ENCODE measurements at places on chromosomes 3 and 15.

DNA sequence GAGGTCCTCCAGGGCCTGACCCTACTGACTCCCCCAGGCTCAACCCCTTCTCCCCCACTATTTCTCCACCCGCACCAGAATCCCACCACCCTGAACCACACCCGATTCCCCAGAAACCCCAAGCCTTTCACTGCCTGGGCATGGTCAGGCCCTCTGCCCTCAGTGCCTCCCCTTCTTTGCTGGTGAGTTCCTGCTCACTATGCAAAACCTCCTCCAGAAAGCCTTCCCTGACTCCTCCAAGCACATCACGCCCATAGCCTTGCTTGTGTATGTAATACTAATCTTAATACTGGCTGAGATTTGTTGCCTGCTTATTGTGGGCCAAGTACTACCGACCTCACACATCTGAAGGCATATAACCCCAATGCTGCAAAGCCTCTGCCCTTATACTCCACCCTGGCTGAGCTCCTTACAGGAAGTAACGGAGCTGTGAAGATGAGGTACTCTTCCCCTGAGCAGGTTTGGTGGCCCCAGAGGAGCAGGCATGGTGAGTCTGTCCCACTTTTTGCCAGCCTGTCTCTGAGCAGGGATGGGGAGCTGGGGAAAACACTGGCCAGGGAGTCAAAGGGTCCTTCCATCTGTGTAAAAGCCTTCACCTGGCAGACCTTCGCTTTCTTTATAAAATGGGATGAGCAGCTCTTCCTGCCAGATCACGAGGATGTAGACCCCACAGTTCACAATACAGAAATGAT lies 9.5 kb downstream of the RAB6B start:
- DNase-seq: no peak

DNA sequence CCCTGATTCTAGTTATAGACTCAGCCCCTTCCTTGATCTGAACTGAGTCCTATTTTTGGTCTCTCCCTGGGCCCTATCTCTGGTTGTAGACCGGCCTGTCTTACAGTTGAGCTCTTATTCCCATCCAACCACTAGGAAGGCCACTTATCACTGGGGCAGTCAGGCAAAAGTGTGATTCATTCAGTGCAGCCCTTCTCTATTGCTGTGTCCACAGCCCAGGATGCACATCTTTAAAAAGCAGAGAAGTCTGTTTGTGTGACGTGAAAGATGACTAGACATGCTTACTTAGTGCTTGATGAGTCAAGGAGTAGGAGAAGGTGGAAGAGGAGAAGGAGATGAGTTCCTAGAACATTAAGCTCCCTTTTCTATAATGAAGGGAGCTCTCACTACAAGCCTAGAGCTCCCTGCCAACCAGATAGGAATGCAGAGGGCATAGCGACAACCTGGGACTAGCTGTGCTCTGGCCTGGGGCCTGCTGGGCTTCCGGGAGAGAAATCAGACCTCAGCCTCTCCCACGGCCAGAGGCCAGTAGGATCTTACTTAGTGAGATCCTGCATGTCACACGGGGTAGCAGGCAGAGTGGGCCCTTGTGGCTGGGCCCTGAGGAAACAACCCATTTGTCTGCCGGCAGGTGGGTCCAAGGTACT lies 25.7 kb downstream of the INSYN1 start:
- DNase-seq: no peak

- peak; percentile 26 for DNase-seq
Measured at GRCh38 chr15:78018946-78019644, 58.4 kb downstream of the TBC1D2B start.

GRCh38 chr3:155690921-155691320 lies 54.0 kb downstream of the PLCH1 start:
- no peak for DNase-seq

- DNase-seq: no peak
Measured at GRCh38 chr3:129662191-129662608, 55.7 kb upstream of the PLXND1 start.

DNA sequence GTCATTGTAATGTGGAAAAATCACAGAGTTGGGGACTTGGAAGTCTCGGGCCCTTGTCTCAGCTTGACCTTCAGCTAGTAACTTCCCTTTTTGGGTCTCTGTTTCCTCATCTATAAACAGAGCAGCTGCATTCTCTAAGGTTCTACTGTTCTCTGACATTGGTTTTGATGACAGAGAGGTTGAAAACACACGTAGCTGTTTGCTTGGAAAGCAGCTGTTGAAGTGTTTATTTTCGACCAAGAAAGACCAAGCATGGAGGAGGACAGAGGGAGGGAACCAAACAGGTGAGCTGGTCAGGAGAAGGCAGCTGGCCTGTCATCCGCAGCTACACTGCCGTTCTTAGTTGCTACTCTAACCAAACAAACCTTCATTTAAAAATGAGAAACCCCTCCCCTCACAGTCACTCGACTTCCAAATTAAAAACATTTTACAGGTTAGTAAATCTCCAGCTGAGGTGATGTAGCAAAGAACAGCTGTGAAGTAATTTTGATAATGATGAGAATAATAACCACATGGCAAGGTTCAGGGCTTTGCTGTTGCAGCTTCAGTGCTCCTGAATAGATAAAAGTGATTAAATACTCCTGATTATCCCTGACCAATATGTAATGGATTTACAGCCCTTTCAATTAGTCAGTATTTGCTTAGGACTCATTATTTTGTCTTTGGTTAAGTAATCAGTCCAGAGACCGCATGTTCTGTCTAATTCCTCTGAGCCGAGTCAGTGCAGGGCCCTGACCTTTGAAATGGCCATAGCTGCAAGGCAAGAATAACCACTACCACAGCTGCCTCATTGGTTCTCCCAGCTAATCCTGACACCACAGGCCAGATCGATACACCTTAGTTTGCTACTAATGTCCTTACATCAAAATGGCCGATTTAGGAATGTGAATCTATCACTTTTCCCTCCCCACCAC lies 65.3 kb downstream of the MEIS2 start:
- peak; percentile 54 for DNase-seq

DNA sequence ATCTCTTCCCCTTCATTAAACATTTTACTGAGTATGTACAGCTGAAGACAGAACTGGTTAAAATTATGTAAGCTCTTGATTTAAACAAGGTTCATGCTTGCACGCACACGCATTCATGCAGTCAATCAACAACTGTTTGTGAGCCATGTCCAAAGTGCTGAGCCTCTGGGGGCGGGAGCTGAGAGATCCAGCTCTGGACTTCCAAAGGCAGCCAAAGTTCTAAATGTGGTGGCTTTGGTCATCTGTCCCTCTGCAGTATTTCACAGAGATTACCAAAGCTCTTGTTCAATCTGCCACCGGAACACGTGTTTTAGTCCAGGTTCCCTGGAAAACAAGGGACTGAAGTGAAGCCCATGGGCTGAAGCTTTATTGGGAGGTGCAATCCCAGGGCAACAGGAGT lies 52.4 kb upstream of the SNRPA1 start:
- no peak for DNase-seq

- no peak for DNase-seq
Measured at GRCh38 chr15:67156426-67156825, 91.0 kb downstream of the SMAD3 start.

DNA sequence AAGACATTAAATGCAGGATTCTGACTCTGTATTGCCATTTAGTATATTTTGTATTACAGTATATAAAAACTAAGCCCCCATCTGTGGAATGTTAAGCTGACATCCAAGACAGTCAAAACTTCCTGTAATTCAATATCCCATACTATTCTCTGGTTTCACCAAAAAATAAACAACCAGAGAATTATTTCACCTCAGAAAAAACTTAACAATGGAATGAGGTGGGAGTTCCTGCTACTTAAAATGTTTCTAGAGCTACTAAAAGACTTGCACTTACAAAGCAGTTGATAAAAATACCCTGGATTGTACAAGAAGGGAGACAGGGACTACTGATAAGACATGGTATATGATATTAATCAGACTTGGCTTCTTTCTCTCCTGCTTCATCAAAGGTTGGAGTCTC lies 8.3 kb downstream of the ARL13B start:
- DNase-seq: no peak

DNA sequence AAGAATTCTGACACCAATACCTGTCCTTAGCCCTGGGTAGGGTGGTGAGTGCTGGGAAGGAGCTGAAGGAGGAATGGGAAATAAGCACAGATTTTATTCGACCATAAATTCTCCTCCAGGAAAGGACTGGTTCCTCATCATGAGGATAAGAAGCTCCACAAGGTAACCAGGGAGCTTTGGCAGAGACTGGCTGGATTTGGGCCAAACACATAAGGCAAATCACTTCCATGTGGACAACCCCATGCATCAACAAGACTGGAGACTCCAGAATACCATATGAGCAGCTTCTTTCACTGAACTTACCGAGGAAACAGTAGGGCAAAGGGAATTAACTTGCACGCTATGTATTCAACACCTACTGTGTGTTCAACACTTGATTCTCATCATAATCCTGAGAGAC lies 312.5 kb downstream of the NTRK3 start:
- DNase-seq: no peak

DNA sequence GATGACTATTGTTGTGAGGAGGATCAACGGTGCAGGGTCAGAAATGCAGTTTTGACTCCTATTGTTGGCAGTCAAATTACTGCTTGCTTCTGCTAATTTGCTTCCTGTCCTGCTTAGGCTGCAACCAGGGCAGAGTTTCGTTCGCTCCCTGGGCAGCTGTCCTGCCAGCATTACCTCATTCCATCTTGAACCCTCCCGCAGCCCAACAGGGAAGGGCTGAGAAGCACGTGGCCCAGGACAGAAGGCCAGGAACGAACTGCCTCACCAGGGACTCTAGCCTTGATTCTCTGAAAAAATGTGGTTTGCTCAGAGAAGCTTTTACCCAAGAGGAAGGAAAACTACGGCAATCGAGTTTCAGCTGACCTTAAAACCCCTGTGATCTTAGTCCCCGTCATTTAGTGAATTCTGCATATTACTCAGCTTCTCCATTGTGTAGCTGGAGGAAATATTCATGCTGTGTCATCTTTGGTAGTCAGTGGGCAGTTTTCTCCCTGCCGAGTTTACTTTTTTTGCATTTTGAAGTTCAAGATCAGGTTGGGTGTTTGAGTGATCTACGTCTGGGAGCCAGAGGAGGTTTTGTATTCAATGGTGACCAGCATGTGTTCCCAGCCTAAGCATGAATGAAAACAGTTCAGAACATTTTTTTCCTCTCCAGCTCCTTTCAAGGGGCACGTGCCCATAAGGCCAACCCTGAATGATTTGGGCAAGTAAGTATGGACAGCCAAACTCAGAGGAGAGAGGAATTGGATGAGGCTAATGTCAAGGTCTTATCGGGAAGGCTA lies 23.0 kb downstream of the TLNRD1 start:
- DNase-seq: peak; percentile 95

- DNase-seq: peak; percentile 23
Measured at GRCh38 chr3:75176937-75177336, 487.2 kb upstream of the FRG2C start.

DNA sequence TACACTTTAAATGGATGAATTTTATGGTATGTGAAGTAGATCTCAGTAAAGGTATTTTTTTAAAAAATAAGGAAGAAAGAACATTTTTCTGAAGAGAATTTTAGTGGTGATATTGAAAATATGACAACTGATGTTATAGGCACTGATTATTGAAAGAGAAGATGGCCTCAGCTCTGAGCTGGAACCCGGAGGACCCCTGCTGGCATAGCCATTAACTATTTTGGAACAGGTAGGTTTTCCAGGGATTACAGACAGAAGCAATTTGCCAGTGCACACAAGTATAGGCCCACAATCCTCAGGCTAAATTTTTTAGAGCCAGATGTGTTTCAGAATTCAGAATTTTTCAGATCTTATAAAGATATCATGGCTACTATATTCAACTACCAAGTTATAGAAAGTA lies 315.9 kb upstream of the GPR149 start:
- DNase-seq: no peak

DNA sequence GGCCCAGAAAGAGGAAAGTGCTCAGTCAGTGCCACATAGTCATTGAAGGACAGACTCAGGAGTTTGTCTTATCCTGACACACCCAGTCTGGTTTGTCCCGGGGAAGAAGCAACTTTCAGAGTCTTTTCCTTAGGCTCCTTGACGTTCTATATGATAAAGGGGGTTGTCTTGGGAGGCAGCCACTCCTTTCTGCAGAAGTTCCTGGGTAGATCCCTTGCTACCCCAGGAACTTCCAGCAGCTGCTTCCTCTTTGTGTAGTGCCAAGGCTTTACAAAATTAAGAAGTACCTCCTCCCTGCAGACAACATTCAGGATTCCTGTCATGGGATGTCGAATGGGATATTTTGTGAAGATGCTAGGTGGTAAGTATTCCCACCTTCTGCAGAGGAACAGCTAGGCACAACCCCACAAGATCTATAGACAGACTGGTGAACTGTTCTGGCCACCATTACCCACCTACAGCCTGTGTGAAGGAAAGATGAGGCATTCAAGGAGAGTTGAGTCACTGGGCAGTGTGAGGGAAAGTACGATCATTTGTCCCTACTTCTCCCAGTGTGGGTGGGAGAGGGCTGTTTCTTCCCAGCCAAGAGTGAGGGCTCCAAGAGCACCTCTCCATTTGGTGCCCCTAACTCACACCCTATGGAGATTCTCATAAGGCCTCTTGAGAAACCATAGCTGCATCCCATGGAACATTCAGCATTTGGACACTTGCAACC lies 11.3 kb downstream of the TMEM266 start:
- DNase-seq: no peak

DNA sequence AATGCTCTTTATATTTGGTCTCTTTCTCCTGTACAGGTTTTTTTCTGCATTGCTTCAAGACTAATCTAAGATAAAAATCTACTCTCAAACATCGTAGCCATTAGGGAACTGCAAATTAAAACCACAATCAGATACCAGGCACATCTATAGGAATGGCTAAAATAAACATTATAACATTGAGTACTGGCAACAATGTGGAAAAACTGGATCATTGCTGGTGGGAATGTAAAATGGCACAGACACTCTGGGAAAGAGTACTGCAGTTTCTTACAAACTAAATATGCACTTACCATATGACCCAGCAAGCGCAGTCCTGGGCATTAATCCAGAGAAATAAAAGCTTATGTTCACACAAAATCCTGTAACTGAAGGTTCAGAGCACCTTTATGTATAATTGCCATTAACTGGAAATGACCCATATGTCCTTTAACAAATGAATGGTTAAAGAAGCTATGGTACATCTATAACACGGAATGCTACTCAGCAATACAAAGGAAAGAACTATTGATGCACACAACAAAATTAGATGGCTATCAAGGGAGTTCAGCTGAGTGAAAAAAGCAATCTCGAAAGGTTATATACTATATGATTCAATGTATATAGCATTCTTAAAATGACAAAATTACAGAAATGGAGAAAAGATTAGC lies 6.3 kb downstream of the ABCC5 start:
- no peak for DNase-seq

DNA sequence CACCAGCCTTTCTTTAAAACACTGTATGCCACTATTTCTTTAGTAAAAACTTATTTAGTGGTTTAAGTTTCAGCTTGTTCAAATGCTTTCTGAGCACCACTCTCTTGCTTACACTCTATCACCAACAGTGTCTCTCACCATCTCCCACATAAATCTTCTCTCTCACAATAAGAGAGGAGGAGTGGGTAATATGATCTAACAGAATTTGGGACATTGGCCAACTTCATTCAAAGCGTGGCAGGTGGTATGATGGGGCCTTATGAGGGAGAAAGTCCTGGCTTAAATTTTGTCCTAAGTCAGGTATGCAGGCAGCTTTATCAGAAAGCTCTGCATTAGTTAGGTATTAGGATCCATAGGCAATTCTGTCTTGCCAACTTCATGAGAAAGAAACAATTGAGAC lies 1132.5 kb downstream of the TUSC7 start:
- DNase-seq: no peak

GRCh38 chr3:4866866-4867265 lies 112.4 kb upstream of the BHLHE40 start:
- no peak for DNase-seq
